ENCODE measurements at places on chromosomes 11 and 22.

DNA sequence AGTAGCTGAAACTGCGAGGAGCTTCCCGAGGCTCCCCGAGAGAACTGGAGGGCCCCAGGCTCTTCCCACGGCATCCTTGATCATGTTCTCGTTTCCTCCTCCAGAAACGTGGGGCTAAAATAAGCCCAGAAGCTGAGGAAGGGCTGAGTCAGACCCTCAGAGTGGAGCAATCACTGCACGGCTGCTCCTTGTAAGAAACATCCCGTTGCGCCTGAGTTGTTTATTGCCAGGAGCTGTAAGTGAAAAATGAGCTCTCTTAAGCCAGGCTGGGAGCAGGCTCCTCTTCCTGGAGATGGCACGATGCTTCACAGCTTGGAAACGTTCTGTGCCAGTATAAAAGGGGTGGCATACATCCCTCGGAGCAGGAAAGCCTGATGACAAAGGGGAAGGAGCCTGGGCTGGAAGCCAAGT is 47.3 kb upstream of the SYN3 start:
- no peak for DNase-seq

DNA sequence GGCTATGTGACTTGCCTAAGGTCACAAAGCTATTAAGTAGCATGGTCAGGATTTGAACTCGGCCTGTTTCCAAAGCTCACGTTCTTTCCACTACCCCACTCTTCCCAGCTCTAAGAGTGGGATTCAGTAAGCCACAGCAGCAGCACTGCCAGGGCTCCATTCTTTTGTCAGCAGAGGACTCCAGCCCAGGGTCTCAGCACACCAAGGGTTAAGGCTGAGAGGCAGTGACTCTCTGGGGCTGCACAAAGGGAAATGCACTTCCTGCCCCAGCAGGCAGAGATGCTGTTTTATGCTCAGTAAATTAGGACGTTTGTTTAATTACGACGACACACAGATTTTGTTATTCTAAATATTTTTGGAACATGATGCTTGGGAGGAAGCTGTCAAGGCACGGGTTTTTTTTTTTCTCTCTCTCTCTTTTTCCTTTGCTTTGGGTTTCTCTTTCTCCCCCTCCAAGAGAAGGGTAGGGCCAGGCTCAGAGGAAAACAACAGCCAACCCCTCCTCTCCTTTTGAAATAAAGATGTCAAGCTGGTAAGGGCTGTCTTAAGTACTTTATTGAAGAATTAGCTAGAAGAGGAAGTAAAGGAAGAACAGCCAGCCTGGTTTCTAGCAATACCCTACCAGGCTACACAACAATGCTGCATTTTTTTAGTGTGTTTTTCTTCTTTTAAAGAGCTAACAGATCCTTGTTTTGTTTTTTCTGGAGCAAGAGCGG is 2.8 kb downstream of the MYH9 start:
- no peak for DNase-seq

GRCh38 chr11:33652431-33652830 is 48.2 kb downstream of the C11orf91 start:
- no peak for DNase-seq

GRCh38 chr11:34988294-34989255 is 72.2 kb downstream of the PDHX start:
- no peak for DNase-seq

DNA sequence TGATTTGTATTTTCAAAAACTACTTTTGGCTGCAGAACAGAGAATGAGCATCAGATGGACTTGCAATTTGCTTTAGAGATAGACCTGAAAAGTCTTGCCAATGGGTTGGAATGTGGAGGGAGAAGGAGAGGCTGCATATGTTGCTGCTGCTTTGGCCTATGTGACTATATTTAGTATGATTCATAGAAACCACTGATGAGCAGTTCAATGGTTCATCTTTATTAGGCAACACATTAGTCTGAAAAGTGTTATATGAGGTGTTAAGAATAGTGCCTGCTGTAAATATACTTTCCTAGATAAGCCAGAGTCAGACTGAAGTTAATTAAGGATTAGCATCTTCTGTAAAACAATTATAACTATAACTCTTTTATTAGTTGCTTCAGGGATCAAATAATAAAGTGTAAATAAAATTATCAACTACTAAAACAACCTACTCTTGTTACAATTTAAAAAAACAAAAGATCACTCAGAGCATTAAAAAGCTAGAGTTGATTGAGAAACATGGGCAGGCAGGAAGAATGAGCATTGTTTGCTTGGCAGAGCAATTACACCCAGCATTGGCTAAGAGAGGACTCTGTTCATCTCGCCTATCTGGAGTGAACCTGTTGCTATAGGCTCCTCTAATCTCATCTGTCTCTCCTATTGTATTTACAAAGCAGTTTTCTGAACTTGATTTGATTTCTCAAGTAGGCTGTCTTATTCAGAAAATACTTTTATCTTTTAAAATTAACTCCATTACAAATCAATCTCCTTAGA is 36.3 kb downstream of the HORMAD2 start:
- DNase-seq = no peak

DNA sequence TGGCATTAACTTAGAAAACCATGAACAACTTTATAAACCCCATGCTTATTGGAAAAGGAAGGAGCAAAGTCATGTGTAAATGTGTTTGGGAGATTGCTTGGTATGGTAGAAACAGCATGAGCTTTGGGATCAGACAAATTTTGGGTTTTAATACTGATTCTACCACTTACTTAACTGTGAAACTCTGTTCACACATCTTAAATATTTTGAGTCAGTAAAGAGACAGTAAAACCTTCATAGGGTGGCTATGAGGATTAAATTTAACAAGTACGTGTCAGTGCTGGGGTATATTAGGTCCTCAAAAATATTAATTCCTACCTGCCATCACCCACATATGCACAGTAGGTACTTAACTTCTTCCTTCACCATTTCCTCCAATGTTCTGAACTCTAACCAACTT is 96.5 kb downstream of the CD44 start:
- DNase-seq = no peak

DNA sequence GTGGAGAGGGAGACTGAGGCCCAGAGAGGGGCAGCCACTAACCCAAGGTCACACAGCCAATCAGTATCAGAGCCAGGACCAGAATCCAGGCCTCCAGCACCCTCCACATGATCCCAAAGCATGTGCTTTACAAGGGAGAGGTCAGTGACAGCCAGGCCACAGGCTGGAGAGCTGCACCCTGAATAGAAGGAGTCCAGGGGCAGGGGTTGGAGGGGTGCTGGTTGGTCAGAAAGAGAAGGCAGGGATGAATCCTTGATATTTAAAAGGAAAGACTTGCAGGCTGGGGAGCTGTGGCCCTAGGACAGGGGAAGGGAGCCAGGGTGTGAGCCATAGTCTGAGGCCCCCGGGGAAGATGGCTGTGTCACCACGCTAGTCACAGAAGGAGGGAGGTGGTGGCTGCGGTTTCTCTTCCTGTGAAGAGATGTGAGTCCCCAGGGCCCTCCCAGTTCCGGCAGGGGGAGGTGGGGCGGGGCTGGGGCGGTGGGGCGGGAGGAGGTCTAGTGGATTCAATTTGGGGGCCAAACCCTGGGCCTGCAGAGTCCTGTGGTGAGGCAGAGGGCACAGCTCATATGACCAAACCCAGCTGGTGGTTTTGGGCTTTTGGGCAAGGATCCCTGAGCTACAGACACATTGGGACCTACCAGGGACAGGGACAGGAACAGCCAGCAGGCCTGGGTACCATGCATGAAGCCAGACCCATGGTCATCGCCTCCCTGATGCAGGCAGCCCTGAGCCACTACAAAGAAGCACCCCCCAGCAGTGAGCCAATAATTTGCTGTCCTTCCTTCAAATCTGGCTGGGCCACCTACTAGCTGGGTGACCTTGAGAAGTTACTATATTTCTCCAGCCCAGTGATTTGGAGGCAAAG is 14.0 kb downstream of the RAC2 start:
- DNase-seq = peak; percentile 82

GRCh38 chr11:110518809-110519514 is 89.2 kb downstream of the FDX1 start:
- no peak for DNase-seq

GRCh38 chr22:22895776-22896445 is 8.3 kb downstream of the IGLL5 start:
- peak; percentile 15 for DNase-seq

- DNase-seq = no peak
Measured at GRCh38 chr22:49466878-49467595, 360.6 kb downstream of the BRD1 start.

DNA sequence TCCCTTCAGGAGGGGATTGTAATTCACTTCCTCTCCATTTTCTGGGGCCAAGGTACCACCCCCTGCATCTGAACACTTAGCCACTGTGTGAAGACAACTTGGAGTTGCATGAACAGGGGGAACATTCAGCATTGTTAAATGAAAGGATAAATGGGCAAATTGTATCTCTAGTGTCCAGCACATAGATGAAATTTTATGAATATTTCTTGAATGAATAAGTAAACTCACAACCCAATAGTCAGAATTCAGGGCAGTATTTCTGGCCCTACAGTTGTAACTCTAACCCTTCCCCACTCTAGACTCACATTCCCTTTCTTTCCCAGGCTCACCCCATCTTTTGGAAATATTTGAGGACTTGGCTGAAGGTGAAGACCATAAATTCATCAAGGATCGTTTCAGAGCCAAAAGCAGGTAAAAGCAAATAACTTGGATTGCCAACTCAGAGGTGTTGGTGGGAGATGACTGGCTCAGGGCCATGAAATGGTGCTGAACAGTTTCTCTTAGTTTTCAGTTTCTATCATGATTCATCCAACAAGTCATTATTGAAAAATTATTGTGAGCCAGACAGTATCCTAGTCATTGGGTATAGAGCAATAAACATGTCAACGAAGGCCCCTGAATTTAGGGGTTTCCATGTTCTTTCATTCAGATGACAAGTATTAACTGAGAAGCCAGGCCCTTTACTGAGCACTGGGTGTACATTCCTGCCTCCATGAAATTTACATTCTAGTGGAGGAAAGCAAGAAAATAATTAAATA is 33.3 kb upstream of the ZC3H12C start:
- no peak for DNase-seq

DNA sequence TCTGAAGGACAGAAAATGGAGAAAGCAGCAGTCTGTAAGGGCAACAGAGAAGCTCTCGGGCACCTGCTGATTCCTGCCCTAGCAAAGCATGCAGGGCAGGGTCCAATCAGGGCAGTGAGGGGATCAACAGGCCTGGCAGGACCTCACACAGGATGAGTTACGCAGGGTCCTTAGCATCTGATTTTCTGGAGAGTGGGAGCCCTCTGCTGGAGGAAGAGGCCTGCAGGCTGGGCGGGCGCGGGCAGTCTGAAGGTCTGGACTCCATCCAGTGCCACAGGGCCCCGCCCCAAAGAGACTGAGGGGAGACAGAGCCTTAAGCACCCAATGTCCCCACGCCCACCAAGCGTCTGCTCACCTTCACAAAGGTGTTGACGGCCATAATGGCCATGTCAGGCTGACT is 28.9 kb downstream of the AP1B1 start:
- DNase-seq = no peak

GRCh38 chr11:110121204-110121603 is 28.0 kb downstream of the ZC3H12C start:
- DNase-seq = no peak

GRCh38 chr11:78349624-78350023 is 68.0 kb downstream of the GAB2 start:
- DNase-seq = no peak

DNA sequence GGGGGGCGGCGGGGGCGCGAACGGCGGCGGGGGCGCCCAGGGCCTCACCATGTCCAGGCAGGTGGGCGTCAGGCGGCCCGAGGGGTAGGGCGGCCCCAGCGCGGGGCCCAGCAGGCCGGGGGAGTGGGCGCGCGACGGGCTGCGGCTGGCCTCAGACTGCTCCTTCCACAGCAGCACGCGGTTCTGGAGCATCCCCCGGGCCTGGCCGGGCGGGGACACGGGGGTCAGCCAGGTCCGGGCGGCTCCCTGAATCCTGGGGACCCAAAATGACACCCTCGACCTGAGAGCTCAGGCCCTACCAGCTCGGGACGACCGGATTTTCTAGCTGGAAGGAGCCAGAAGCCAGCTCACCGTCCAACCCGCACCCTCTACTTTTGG is 5.5 kb upstream of the SLC16A8 start:
- DNase-seq = no peak

DNA sequence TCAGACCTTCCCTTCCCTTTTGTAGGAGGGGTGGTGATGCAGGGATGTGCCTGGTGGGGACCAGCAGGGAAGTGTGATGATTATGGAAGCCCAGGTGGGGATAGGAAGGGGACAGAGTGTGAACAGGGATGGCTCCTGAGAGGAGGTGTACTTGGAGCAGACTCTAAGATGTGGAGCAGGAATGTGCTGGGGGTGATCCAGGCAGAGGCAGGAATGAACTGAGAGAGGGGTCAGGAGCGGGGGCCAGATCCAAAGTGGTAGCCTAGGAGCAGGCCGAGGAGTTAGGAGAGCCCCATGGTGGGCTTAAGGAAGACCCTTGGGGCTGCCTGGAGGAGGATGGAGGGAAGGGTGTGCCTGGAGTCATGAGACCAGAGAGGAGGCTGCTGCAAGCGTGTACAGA is 3.7 kb downstream of the NPTXR start:
- DNase-seq = no peak

- DNase-seq = no peak
Measured at GRCh38 chr22:27717094-27717493, 84.5 kb downstream of the MN1 start.

- no peak for DNase-seq
Measured at GRCh38 chr22:45082795-45083194, 73.0 kb upstream of the PHF21B start.

- DNase-seq = no peak
Measured at GRCh38 chr11:5301846-5302245, at the start of gene OR51B4. OR51B4 (minus strand) TSS chr11:5301946; CDS start chr11:5301946, 0 bp downstream.

GRCh38 chr11:36577859-36578258 is 10.1 kb downstream of the RAG1 start:
- no peak for DNase-seq

DNA sequence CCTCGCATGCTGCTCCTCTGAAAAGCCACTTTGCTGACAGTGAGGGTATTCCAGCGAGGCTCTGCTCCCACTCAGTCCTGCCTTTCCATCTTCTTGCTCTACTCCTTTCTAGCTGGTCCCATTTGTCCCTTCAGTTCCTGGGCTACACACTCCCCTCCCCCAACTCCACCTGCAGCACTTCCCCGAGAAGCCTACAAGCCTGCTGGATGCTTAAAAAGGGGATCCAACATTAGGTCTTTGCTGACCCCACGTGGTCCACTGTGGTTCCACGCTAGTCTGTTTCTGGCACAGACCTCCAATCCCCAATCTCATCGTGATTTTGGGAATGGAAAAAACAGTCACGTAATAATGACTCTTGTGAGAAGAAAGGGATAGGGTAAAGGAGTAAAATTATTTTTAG is 121.6 kb upstream of the SNX19 start:
- DNase-seq = no peak

- no peak for DNase-seq
Measured at GRCh38 chr11:12079726-12080556, 30.4 kb upstream of the MICAL2 start.

GRCh38 chr11:83336993-83337392 is 50.8 kb upstream of the CCDC90B start:
- no peak for DNase-seq

Measured in activated CD4-positive, CD25-positive, alpha-beta regulatory T cell treated with anti-CD3 and anti-CD28 coated beads, Interleukin-2, amount 50 U/mL, for 72 hours (primary cell).